ENCODE measurements at places on chromosomes 2 and 18.

- no peak for DNase-seq
Measured at GRCh38 chr18:3411327-3411726, 38.6 kb upstream of the TGIF1 start.

DNA sequence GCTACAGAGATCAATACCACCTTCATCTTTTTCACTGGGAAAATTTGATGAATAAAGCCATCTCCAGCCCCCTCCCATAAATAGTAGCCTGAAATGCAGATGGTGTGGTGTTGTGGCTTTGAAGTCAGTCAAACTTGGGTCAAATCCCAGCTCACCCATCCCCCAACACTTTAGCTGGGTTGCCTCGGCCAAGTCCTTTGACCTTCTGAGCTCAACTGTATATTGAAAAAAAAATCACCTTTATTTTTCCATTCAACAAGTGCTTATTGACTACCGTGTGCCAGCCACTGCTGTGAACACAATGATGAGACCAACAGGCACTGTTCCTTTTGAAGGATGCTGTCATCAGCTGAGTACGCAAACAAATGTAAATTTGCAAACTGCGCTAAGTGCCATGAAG is 35.1 kb upstream of the NTSR2 start:
- no peak for DNase-seq

DNA sequence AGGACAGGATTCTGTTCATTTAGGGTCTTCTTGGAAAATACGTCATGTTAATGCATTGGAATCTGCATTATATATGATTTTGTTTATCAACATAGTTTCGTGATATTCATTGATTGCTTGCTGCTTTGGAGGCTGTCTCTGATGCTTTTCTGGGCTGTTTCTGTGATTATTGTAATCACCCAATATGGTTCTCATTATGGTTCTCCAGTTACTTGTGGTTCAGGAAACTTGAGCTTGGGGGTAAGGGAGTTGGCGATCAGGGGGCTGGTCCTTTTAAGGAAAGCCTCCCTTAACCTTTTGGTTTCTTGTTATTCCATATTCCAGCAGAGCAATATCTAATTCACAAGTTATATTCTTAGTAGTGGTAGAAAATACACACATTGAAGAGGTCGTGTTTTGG is 17.4 kb upstream of the STON1 start:
- no peak for DNase-seq

- DNase-seq, result no peak
Measured at GRCh38 chr2:113716291-113716690, 40.2 kb downstream of the SLC35F5 start.

GRCh38 chr2:230913406-230914143 is 11.5 kb downstream of the GPR55 start:
- DNase-seq, result no peak

DNA sequence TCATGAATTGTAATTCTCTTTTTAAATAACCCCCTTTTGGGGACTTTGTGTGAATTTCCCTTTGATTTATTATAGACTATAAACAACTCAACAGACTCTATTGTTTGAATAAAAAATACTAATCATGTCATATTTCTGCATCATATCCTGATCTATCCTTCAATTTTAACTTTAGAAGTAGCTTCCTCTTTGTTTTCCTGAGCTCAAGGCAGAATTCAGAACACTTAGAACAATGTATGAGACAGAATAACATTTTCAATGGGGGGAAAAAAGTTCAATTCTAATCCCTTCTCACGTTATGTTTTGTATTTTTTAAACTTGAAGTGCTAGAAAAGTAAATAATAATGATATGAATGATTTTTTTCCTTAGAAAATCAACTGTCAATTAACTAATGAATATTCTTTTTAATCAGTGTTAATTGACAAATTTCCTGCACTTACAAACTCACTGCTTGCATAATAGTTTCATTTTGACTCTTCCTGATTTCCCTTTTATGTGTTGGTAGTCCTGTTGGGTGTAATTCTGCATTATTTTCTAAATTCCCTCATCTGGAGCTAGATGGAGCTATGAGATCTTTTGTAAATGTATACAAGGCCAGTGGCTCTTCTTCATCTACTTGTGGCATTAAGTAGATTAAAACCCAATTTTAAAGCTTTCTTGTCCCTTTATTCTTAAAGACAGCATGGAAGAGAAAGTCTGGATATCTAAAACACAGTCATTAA is 326.1 kb downstream of the PARD3B start:
- no peak for DNase-seq

DNA sequence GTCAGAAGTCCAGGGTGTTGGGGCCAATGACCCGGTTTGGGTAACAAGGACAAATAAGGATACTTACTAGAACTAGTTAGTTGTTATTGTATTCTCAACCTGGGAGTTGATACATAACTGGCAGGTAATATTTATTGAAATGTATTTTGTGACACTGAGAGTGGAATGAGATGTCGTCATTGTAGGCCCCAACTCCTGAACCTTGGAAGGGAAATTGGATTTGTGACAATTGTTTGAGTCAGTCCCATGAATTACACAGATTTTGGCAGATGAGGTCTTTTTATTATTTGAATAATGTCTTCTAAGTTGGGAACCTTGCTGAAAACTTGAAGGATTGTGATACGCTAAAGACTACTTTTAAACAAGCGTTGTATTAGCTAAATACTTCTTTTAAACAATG is 5.1 kb downstream of the TIMM21 start:
- no peak for DNase-seq

DNA sequence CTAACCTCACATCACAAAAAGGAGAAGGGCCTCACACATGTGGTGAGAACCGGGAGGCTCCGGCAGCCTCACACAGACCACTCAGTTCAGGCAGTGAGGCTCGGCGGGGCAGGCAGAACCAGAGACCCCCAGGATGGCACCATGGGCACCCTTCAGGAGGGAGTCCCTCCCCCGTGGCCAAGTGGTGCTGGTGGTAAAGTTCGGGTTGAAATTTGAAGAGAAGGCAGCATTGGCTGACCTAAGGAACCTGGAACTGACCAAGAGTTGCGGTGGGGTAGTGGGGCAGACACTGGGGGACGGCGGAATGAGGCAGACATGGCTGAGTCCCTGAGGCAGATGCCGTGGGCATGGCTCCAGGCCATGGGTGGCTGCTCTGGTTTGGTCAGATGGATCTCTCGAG is 239.3 kb upstream of the MYT1L start:
- no peak for DNase-seq

- no peak for DNase-seq
Measured at GRCh38 chr2:235568431-235568830, 74.6 kb downstream of the AGAP1 start.

- DNase-seq, result no peak
Measured at GRCh38 chr2:176561706-176562105, 292.5 kb downstream of the MTX2 start.

- no peak for DNase-seq
Measured at GRCh38 chr18:23135550-23136325, 453 bp downstream of the CABLES1 start.

- no peak for DNase-seq
Measured at GRCh38 chr2:221286406-221286805, 285.7 kb downstream of the EPHA4 start.

DNA sequence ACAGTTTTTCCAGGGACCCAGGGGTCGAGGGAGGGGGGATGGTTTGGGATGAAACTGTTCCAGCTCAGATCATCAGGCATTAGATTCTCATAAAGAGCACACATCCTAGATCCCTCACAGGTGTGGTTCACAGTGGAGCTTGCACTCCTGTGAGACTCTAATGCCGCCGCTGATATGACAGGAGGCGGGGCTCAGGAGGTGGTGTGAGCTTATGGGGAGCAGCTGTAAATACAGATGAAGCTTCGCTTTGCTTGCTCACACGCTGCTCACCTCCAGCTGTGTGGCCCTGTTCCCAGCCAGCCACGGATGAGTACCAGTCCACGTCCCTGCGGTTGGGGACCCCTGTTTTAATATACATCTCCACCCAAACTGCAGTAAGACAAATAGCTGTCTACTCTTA is 204.2 kb downstream of the AGAP1 start:
- DNase-seq, result no peak

- no peak for DNase-seq
Measured at GRCh38 chr2:69767034-69767433, 25.1 kb downstream of the ANXA4 start.

- DNase-seq, result no peak
Measured at GRCh38 chr2:156088587-156088986, 243.9 kb downstream of the NR4A2 start.

GRCh38 chr2:73859721-73860586 is 31.2 kb downstream of the STAMBP start:
- no peak for DNase-seq

DNA sequence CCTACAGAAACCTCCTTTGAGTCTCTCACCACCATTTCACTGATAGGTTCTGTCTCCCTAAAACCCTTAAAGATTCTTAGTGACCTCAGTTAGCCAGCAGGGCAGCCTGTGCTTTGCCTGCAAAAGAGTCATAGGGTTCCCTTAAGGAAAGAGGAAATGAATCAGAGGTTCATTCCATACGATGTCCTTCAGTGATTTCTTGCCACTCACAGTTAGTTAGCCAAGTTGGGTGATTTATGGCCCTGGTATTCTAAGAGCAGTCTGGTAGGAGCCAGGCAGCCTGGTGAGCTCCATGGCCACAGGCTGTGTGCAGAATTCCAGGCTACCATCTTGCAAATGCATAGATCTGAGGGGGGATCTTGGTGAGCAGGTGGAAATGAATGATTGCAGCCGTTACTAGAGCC is 18.7 kb upstream of the CCBE1 start:
- DNase-seq, result no peak

DNA sequence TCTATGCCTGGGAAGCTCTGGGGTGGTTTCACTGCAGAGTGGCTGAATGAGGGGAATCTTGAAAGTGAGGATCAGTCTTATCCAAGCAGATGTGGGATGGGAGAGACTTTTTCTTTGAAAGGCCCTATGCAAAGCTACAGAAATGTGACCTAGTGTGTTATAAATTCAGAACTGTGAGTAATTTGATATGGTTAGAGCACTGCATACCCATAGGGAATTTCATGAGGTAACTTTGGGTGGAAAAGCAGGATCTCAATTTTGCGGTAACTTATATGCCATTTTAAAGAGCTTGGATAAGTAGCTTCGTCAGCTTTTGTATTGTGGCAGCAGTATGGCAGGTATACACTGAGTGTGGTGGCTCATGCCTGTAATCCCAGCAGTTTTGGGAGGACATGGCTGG is 40.9 kb downstream of the GULP1 start:
- no peak for DNase-seq

DNA sequence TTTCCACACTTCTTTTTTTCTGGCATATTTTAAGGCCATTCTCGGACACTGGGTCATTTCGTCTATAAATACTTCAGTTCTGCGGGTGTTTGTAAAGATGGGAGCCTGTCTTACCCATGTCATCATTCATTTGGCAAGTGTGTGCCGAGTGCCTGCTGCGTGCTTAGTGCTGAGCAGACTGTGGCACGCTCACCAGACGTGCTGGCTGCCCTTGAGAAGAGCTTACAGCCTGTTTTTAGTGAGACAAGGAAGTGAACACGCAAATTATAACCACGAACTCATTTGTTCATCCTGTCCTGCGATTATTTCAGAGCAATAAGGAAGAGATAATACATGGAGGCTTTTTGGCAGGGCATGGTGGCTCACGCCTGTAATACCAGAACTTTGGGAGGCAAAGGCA is 10.4 kb upstream of the STON1 start:
- no peak for DNase-seq

GRCh38 chr2:134692499-134692898 is 26.3 kb downstream of the TMEM163 start:
- DNase-seq, result no peak

GRCh38 chr2:192194866-192195547 is at the start of gene TMEFF2:
Gene TMEFF2 (minus strand): TSS chr2:192194933. CDS start chr2:192194524, 409 bp downstream.
- DNase-seq, result peak; percentile 30

GRCh38 chr18:3097082-3097481 is 84.1 kb upstream of the LPIN2 start:
- DNase-seq, result no peak

DNA sequence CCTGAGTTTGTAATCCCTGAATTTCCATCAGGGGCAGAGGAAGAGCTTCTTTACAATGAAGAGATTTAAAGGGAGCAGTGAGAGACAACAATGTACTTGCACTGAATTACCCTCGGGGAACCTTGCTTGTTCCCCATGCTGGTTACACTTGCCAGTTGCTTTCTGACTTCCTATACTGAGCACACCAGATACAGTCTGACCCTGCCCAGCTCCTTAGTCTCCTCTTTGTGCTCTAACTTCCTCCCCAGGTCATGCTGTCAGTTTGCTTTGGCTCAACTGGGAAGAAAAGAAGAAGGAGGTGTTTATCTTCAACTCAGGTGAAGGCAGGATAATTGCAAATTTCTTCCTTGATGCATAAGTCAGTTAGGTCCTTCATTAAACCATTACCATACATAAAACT is 658.4 kb downstream of the NYAP2 start:
- no peak for DNase-seq

- no peak for DNase-seq
Measured at GRCh38 chr18:13635046-13635445, 91.3 kb downstream of the FAM210A start.

- no peak for DNase-seq
Measured at GRCh38 chr2:62296832-62297623, 101.1 kb downstream of the B3GNT2 start.

DNA sequence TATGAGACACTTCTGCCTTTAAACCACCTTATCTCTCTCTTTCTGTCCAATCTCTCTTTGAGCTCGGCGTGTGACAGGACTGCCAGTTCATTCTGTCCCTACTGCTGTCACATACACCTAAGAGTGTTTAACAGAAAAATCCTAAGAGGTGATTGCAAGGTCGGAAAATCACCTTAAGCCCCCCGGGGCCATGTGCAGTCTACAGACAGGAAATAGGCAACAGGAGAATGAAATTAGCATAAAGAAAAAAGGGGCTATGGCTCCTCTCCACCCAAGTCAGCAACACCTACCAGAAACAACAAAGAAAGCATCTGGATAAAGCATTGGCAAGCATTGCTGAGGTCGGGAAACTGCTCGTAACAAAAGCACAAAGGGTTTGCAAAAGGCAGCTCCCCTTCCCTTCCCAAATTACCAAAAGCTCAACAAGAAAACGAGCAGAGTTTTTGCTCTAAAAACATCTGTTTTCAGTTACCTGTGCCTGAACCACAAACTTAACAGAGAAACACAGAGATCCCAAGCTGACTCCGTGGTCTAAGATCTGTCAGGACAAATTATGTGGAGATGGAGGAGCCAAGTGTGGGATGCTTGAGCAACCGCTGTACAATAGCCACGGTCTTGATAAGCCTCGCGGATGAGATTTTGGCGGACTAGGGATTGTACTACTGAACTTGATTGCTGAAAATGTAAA is 30.4 kb downstream of the ANKRD44 start:
- DNase-seq, result no peak

GRCh38 chr18:45325778-45326177 is 289.5 kb upstream of the SLC14A2 start:
- no peak for DNase-seq

GRCh38 chr18:50158866-50159653 is 35.9 kb downstream of the MYO5B start:
- DNase-seq, result no peak

- no peak for DNase-seq
Measured at GRCh38 chr2:120398051-120398995, 52.4 kb downstream of the INHBB start.

GRCh38 chr2:231210782-231211181 is 12.4 kb downstream of the ARMC9 start:
- DNase-seq, result no peak

Measured in NCI-H2081 treated with DMSO at 0.1 percent for 48 hours (cell line).